Amygdala (tissue), 56 donors: ENCODE measurements at places on chromosomes 4 and X.

- DNase-seq, result no peak
These were observed 17.2 kb upstream of the CENPU start for GRCh38 chr4:184750926-184751584.

GRCh38 chr4:8859550-8860095, 12.0 kb downstream of the HMX1 start:
- no peak for DNase-seq

DNA sequence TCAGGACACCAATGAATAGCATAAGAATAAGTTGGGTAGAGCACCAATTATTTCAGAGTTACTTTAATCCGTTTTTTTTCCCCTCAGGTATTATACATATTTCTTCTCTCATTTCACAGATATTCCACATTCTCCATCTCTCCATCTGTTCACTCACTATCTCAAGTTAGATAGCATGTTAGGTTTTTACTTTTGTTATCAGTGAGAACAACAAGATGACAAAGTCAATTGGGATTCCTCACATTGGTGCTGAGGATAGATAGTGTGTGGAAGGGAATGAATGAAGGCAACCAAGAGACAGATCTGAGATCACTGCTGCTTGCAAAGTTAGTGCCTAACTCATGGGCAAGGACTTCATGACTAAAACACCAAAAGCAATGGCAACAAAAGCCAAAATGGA, 112.0 kb upstream of the ETNPPL start:
- DNase-seq, result no peak

DNA sequence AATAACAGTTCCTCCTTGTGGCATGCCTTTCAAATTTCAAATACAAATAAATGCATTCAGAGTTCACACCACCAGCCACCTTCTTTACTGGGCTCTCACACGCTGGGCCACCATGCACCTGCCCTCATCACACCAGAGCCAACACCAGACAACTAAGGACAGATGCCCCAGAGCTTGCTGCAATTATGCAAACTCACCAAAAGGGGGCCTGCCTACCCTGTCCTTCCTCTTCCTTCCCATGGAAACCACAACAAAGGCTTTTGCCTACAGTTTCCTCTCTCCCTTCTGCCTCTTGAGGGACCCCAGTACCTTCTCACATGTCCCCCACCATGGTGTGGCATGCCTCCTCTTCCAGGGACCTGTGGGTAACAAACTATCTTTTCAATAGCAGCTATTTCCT, 1333.9 kb upstream of the TENM3 start:
- no peak for DNase-seq

DNA sequence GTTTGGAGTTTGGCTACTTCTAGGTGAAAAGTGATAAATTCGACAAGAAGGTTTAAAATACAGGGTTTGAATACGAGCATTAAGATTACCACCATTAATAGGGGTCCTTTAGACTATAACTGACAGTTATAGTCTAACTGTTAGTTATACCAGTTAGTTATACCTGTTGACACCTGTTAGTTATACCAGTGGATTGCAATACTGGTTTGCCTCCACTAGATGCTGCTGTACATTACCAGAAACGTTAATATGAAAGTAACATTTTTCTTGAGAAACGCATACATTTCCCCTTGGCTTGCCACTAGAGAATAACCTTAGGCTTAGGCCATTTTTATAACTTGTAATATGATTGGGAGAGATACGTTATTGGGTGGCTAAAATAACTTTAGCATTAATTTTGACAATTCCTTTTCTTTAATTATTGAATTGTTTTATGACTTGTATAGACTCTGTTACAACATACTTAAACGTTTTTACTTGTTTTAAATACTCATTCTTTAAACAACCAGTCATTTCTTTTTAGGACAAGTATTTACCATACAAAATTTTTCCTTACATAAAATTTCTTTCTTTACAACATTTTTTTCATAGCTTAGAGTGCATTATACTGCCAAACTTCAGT, 911.2 kb downstream of the FSTL5 start:
- no peak for DNase-seq

DNA sequence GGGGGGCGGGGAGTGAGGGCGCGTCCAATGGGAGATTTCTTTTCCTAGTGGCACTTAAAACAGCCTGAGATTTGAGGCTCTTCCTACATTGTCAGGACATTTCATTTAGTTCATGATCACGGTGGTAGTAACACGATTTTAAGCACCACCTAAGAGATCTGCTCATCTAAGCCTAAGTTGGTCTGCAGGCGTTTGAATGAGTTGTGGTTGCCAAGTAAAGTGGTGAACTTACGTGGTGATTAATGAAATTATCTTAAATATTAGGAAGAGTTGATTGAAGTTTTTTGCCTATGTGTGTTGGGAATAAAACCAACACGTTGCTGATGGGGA, 1.1 kb downstream of the HTT start:
- no peak for DNase-seq

GRCh38 chrX:21986596-21986995, 45.5 kb upstream of the PHEX start:
- DNase-seq, result no peak

- no peak for DNase-seq
These were observed 320.0 kb downstream of the ADGRL3 start for GRCh38 chr4:61520166-61520565.

GRCh38 chr4:3200423-3201090, 48.4 kb upstream of the MSANTD1 start:
- no peak for DNase-seq

DNA sequence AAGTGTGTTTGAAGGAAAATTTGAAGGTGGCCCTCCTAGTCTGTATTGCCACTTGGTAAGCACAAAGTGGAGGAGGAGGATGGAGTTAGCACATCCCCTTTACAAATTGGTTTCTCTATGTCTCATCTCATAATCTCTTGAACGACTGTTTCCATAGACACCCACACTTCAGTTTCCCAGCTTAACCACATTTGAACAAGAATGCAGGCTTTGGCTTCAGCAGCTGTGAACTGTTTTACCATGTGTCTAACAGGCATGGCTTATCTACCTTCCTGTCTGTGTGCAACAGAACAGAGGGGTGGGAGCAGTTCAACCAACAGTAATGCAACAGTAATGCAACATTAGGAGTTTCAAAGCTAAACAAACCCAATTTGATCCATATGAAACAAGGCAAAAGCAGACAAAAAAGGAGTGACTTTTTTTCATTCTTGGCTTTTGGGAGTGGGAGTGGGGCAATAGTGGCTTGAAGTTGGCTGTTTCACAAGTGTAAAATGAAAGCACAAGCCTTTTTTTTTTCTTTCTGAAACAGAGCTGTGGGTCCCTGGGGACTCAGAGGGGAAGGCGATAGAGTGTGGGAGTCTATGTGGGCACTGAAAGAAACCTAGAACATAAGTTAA, 108.0 kb downstream of the ITM2A start:
- DNase-seq, result no peak

DNA sequence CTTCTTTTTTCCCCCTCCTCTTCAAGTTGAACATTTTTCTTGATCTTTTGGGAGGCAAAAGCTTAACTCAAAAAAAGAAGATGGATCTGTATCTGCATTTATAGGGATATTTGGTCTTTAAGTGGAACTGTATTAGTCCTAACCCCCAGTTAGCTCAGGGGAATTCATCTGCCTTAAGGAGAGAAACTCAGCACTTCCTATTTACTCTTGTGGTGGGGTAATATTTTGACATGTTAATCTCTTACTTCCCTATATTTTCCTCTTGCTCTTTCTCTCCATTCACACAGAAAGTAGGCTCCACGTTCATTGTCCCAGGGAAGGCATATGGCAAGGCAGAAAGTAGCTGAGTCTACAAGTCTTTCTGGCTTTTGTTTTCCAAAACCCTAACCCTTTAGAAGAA, 5.3 kb downstream of the LRRC66 start:
- DNase-seq, result no peak

DNA sequence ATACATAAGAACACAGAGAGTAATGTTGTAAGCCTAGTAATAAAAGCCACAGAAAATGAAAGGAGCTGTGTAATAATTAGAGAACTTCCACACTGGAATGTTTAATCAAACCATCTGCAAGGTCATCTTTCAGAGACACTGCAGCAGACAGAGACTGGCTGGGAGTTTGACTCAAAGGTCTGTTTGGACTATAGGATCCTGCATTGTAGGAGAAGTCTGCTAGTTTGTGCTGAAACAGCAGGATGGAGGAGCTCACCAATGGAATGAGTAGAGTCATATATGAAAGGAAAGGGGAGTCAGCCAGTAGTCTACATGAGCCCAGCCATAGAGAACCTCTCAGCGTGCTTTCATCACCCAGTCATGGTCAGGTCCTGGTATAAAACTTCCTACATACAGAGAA, 4.5 kb upstream of the ACE2 start:
- no peak for DNase-seq

- no peak for DNase-seq
These were observed 21.1 kb downstream of the ART3 start for GRCh38 chr4:76095568-76095967.

GRCh38 chrX:123830309-123830708, 29.5 kb upstream of the XIAP start:
- DNase-seq, result no peak

DNA sequence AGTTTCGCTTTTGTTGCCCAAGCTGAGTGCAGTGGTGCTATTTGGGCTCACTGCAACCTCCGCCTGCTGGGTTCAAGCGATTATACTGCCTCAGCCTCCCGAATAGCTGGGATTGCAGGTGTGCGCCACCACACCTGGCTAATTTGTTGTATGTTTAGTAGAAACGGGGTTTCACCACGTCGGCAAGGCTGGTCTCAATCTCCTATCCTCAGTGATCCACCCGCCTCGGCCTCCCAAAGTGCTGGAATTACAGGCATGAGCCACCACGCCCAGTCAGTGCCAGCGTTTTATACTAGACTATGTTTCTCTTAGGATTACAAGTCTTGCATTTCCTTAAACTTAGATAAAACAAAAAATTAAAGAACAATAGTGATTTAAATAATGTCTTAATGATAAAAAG, 13.0 kb downstream of the KLF3 start:
- DNase-seq, result no peak

DNA sequence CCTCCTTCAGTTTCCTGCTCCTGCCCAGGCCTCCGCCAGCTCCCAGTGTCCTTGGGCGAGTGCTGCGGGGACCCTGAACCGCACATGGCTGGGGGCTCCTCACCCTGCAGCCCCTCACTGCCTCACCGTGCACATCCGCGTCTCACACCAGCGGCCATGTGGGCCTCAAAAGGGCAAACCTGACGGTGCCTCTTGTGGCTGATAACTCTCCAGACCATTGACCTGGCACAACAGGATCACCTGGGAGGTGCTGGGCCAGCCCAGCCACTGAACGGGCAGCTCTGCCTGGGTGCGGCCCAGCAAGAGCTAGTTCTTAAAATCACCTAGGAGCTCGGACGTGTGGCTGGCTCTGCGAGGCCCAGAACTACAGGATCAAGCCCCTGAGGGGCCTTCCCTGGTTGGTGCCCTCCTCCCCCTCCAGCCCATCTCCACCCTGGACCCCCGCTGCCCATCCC, 4.1 kb upstream of the S100P start:
- DNase-seq, result no peak

DNA sequence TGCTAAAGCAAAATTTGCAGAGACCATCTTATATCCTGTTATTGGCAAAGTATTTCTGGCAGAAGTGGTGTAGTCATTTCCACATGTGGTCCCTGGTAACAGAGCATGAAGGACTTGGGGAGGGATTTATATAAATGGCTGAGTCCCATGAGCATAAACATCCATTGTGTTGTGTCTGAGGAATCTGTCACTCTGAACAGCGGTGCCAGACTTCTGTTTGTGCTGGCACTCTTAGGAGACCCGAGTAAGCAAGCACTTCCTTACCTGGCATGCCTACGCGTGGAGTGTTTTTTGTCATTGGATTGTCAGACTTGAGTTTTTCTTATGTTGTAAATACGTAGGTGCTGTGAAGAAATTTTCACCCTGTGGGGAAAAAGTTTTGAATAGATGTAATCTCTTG, 285.9 kb downstream of the ARHGAP10 start:
- DNase-seq, result no peak

DNA sequence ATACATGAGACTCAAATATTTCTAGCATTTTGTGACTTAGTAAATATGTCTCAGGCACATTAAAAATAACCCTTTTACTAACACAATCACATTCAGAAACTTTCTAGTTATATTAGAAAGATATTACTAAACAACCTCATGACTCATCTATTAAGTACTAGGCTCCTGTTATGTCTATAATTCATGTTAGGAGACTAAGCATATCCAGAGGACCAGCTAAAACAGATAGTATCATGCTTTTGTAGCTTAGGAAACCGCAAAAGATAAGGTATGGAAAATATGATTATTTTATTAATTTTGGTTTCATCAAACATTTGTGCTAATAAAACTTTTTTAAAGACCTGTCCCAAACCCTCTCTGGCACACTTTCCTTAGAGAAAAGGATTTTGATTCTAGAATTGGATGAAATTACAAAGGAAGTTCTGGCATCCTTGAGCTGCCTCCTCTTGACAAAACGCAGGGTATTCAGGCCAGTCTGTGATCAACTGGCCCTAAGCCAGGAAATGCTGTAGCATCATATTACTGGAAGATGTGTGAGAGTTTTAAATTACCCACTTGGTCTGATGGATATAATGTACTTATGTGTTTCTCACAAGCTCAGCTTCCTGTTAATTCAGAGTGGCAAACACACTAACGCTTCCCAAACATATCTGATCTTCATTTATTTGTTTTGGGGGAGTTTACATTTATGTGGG, 60.4 kb downstream of the NRK start:
- DNase-seq, result no peak

DNA sequence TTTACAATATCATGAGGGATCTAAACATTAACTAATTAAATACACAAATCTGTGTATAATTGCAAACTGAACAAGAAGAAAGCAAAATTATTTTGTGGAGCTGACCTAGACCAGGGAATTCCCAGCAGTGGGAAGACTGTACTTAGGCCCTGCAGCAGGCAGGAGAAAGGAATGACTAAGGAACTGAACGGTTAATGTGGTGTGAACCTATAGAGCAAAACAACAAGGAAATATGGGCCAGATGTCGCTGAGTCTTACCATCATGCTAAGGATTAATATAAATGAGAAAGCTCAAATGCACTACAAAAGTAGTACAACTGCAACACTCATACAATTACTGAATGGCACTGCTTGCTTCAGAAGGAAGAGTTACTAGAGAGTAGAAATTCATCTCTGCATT, 120.3 kb upstream of the ATXN3L start:
- no peak for DNase-seq

- no peak for DNase-seq
These were observed 234.6 kb downstream of the AFAP1 start for GRCh38 chr4:7705062-7705461.

DNA sequence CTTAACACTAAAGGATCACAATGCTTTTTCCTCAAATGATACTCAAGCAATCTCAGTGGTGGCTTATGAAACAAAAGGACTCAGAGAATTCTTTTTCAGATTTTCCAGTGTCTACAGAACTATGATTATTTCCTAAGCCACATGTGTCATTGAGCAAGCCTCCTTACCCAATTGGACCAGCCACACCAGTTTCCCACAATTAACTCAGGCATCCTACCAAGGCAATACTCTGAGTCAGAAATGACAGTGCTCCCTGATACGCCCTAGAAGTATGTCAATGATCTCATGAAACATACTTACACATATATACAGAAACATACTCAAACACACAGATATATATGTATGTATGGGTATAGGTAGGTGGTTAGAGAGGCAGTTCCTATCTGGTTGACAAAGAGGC, 4.8 kb downstream of the ADAMTS3 start:
- no peak for DNase-seq
